Esophagus (tissue), 2 donors: ENCODE measurements at places on chromosomes 12 and 14. TPM values are rescaled to one million over a fixed set of nuclear protein-coding genes. Genes with fewer than 3 reads are reported as not detected.

Gene OTOGL
- polyA plus RNA-seq, result 0.39 TPM

Gene CINP
- 29.2 TPM for polyA plus RNA-seq

Gene C14orf132
- 4.2 TPM for polyA plus RNA-seq

Gene NOS1
- polyA plus RNA-seq, result 0.32 TPM

Gene RAB2B
- 6.8 TPM for polyA plus RNA-seq

Gene GTF2H3
- polyA plus RNA-seq, result 10.2 TPM

Gene SSTR1
- polyA plus RNA-seq, result 0.12 TPM

Gene CHFR
- 30.2 TPM for polyA plus RNA-seq

Gene ZFP36L1
- 84.0 TPM for polyA plus RNA-seq

Gene ACTR10
- 42.8 TPM for polyA plus RNA-seq

Gene COX6A1
- polyA plus RNA-seq, result 1,054 TPM

Gene KCNH3
- 0.24 TPM for polyA plus RNA-seq

Gene C12orf50
- not detected for polyA plus RNA-seq

Gene KRT79
- polyA plus RNA-seq, result 1.8 TPM

Gene MANSC4
- polyA plus RNA-seq, result not detected

Gene CLEC4D
- not detected for polyA plus RNA-seq

Gene TAC3
- polyA plus RNA-seq, result not detected
